ENCODE measurements at places on chromosomes 6 and 20.

- DNase-seq = no peak
Measured at GRCh38 chr6:64012351-64013001, 376.9 kb downstream of the PHF3 start.

DNA sequence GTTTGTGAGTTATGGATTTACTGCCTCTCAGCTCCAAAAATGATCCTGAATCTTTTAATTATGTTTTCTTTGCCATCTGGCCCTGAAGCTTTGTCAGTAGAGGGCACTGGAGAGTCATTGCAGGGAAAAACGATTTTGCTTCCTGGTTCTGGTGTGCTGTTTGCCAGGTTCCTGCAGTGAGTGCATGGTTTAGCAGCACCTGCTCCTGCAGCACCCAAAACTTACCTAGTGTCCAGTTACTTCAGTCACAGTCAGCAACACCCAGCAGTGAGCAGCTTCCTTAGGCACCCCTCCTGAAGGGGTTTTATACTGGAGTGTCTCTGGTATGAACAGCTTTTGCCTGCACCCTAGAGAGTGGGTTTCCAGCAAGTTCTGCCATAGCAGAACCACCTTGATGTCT lies 6.0 kb upstream of the TRIM26 start:
- peak; percentile 72 for DNase-seq

DNA sequence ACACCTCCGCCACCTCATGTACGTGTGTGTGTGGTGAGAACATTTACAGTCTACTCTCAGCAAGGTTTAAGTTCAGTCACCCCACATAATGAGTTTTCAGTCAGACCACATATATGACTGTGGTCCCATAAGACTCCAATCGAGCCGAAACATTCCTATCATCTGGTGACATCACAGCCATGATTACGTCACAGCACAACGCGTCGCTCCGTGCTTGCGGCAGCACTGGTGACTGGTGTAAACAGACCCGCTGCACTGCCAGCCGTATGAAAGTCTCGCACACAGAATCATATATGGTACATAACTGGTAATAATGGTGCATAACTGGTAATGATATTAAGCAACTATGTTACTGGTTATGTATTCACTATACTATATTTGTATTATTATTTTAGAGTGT lies 150.7 kb downstream of the DLL1 start:
- no peak for DNase-seq

DNA sequence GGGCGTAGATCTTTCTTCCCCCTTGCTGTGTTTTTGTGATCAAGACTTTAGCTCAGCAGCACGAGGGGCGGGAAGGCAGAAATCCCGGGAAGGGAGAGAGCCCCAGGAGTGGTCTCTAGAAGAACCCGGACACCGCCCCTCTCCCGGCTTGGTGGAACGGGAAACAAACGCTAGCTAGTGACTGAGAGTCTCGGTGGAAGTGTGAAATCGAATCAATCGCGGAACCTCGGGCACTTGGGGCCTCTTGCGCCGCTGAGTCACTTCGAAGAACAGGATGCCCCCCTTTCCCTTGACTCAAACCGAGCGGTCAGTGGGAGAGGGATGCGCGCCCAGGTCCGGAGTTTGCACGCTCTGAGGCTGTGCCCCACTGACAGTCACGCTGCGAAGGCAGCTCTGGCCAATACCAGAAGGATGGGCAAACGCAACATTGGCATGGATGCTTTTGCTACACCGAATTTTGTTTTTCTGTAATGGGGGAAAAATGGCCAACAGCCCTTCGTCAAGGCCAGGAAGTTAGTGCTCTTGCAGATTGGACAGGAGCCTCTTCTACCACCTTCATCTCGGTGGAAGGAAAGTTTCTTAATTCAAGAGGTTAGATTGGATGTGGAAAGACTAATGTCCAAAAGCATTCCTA lies 1.6 kb upstream of the OLIG3 start:
- no peak for DNase-seq

DNA sequence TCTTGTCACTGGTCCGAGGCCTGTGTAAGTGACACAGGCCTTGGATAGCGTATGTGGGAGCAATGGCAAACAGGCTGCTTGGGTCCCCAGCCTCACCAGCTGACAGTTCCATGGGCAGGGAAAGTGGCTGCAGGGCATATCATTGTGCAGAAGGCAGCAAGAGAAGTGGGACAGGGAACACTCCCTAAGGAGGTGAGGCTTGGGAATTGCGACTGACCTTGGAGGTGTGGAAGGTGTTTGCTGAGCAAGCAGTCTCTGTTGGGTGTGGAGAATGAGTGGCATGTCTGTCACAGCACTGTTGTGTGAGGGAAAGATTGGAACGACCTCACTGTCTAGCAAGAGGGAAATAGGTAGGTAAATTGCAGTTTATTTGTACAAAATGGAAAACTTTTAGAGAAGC lies 16.8 kb downstream of the POFUT1 start:
- peak; percentile 89 for DNase-seq

- DNase-seq = no peak
Measured at GRCh38 chr6:5439749-5440148, 178.4 kb downstream of the FARS2 start.

DNA sequence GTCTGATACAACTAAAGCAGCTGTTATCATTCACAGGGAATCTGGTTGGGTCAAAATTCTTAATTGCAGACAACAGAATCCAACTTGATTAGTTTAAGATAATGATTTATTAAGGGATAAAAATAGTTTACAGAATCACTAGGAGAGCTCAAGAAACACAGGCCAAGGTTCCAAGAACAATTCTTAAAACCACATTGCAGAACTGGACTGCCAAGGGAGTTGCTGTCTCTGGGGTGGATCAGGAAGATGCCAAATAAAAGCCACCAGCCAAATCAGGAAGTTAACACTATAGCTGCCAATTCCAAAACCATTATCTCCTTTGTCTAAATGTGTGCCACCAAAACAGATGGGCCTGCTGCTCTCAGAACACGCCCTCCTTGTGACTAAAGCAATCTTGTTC lies 53.7 kb downstream of the NUDT3 start:
- no peak for DNase-seq

DNA sequence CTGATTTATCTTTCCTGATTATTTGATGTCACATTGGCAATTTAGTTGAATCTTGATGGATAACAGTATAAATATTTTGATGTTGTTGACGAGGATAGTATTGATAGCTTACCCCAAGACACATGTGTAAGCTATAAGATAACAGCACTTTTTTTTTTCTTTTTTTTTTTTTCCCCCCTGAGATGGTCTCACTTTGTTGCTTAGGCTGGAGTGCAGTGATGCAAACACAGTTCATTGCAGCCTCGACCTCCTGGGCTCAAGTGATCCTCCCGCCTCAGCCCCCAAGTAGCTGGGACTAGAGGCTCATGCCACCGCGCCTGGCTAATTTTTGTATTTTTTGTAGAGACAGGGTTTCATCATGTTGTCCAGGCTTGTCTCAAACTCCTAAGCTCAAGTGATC lies 21.8 kb downstream of the MYO6 start:
- DNase-seq = no peak

DNA sequence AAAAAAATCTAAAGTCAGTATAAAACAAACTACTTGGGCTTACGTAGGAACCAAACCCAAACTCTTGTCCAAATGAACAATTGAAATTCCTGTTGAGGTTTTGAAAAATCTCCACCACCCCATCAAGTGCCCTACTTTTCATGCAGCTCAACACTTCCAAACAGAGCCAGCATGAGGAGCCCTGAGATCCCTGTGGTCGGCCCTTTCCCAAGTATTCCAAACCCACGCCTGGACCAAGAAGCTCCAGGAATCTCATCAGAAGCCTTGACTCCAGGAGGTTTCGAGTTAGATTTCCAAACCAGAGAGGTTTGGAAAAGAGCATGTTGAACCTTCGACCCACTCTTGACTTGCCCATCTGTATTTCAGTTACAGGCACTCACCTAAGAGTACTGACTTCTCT lies 179.3 kb downstream of the MTFR2 start:
- no peak for DNase-seq

DNA sequence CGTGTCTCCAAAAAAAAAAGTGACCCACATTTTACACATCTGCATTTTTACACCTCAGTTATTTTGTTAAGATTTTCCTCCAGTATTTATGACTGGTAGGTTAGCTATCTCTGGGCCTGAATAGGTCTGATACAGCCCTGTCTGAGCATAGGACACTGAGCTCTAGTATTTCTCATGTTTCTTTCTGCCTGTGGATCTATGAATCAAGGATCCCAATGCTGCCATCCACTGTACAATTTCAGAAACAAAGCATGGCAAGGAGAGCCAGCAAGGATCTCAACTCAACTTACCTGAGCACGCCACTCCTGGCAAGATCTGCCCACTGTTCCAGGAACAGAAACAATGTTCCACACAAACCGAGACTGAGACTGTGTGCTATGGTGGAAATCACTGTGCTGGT lies 36.4 kb upstream of the ENPP5 start:
- DNase-seq = no peak

DNA sequence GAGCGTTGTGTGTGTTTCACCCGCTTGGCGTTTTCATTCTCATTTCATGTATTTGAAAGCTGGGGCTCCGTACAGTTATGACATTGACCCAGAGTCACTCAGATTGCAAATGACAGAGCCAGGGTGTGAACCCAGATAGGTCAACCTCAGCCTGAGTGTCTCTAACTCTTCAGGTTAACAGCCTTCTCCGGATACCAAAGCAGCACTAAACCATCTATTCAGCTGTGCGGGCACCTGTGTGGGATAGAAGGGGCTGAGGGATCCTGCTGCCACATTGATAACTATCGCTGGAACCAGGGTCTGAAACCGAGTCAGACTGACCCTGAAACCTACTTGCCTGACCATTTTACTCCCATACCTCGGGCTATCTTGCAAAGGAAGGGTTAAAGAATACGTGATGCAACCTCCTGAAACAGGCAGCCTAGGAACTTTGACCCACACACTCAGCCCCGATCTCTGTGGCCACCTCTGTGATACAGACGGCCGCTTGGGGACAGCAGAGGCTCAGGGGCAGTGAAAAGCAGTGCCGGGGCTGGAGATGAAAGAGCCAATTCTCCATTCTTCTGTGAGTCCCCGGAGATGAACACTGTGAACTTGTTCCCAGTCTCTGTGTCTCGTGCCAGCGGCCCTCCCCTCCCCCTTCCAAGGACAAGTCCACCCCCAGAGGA lies 233.5 kb upstream of the QKI start:
- peak; percentile 45 for DNase-seq

- DNase-seq = no peak
Measured at GRCh38 chr6:165820407-165820806, 157.4 kb upstream of the PDE10A start.

DNA sequence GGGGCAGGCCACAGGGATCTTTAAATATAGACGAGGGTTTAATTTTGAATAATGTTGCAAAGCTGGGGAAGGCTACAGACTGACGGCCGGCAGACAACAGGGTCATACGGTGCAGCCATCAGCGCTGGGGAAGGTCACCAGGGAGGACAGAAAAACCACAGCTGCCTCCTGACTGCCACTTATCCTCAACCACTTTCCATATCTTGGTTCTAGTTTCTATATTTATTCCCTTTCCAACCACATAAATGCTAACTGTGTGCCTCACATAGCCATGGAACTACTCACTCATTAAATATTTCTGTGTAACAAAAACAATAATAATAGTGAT lies 85.7 kb upstream of the AGPAT4 start:
- no peak for DNase-seq

- DNase-seq = peak; percentile 91
Measured at GRCh38 chr20:63520504-63520933, at the start of gene PPDPF. Gene PPDPF, plus strand, starts transcription at chr20:63520765. Its CDS starts 544 bp downstream, at chr20:63521309.

DNA sequence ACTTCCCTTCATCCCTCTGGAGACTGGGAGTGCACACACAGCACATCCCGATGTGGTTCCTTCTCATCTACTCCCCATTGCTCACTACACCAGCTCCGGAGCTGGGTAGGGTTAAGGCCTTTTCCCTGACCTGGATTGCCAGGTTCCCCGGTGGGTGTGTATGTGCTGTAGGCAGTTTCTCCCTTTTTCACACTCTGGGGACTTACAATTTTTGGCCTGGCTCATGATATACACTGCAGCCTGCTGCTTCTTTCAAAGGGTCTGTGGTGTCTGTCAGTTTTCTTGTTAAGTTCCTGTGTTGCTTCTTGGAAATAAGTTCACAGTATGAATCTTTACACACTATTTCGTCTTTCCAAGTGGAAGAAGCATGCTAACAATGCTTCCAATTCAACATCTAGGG lies 405.5 kb downstream of the UTRN start:
- no peak for DNase-seq

DNA sequence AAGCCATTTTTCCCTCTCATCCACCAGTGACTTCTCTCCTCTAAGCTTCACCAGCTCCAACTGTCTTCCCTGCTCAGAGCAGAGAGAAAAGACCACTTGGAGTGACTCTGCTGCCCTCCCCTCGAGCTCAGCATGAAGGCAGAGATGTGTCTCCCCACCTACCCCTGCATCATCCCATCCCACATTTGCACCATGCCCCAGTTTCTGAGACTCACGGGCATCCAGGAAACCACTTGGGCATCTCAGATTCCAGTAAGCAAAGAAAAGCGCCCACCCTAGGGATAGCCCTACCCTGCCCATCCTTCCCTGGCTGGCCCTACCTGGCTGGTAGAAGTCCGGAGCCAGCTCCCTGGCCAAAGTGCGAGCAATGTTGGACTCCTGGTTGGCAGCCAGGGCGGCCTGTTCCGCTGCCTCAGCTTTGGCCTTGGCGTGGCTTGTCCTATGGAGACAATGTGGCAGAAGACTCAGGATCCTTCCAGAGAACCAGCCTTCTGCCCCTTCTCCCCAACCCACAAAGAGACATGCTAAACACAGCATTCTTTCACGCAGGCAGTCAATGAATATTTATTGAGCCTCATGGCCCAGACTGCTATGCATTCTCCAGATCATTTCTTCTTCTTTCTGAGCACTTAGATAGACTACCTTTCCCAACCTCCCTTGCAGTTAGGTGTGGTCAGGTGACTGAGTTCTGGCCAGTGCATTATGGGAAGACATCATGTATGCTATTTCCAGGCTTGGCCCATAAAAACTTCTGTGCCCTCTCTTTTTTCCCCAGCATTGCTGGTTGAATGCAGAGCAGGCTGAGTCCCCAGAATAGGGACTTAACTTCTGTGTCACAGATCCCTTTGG lies 68.6 kb downstream of the JPH2 start:
- no peak for DNase-seq

- peak; percentile 73 for DNase-seq
Measured at GRCh38 chr20:43507150-43508080, at the start of gene L3MBTL1. Gene L3MBTL1, plus strand, starts transcription at chr20:43507697. Its CDS starts 5,807 bp downstream, at chr20:43513504.

GRCh38 chr20:23629542-23630391 lies 8.0 kb downstream of the CST3 start:
- DNase-seq = no peak

GRCh38 chr6:157756708-157757429 lies 66.2 kb upstream of the SNX9 start:
- peak; percentile 90 for DNase-seq

GRCh38 chr6:36666287-36666686 lies 12.2 kb upstream of the CDKN1A start:
- no peak for DNase-seq

GRCh38 chr6:117463762-117464665 lies 18.5 kb upstream of the DCBLD1 start:
- DNase-seq = no peak

Data from small intestine (tissue), 16 donors.